ENCODE measurements at places on chromosomes 13 and 19.

- DNase-seq: peak; percentile 66
These were observed 54.6 kb downstream of the ATP11A start for GRCh38 chr13:112744168-112745021.

DNA sequence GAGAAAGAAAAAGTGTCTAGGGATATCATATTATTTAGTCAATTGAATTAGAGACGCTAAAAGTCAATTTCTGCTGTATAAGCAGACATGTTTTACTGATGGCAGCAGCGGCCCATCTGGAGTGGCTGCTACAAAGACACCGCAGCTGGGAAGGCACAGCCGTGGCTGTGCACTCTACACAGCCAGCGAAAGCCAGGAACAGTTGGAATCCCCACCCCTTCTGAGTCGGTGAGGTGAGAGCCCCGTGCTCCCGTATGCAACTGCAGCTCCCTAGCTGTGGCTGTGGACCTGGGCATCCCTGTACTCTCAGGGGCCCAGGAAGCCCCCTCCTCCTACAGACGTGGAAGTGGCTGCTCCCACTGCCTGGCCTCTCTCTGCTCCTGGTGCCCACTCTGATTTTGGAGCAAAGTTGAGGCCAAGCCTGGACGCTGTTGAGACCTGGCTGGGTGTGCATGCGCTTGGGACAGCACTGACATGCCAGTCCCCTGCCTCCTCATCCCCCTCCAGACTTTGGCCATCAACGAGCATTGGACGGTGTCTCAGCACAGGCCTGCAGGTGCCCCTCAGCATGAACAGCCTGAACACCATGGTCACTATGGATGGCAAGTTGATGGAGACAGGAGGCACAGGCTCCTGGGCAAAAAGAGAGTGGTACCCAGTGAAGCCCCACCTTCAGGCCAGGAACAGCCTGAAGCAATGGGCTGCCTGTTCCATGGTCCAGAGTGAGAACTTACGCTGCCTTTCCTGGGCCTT is 944.0 kb upstream of the MIR17HG start:
- DNase-seq: no peak

- no peak for DNase-seq
These were observed 62.0 kb upstream of the C1QTNF9B start for GRCh38 chr13:23959231-23959862.

GRCh38 chr19:51123802-51124201 is 904 bp upstream of the SIGLEC9 start:
- DNase-seq: no peak

GRCh38 chr13:97067017-97067895 is 73.0 kb upstream of the OXGR1 start:
- DNase-seq: peak; percentile 4

GRCh38 chr13:20728579-20729311 is 25.2 kb downstream of the IL17D start:
- peak; percentile 23 for DNase-seq

DNA sequence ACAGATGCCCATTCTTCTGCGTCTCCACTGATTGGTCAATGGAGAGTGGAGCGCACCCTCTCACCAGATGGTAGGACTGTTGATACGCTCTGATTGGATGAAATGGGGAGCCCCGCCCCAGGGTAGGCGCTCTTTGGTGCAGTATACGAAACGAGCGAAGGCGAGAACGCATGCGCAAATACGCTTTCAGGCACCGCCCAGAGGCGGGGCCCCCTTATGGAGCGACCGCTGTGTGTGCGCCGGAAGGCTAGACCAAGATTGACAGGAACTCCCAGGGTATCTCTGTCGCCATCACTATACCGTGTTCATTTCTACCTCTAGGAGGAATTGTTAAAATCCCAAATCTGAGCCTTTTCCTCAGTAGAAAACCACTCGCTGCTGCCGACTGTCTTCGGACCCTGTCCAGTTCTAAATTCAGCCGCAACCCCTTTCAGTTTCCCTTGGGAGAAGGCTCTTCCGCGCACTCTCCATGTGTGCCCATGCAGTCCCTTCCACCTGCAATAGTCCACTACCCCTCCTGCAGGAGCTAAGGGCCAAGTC is 720 bp upstream of the HNRNPL start:
- no peak for DNase-seq

GRCh38 chr13:31920727-31921100 is 110.9 kb upstream of the FRY start:
- DNase-seq: no peak

GRCh38 chr19:40960062-40960685 is 30.9 kb upstream of the CYP2B6 start:
- no peak for DNase-seq

DNA sequence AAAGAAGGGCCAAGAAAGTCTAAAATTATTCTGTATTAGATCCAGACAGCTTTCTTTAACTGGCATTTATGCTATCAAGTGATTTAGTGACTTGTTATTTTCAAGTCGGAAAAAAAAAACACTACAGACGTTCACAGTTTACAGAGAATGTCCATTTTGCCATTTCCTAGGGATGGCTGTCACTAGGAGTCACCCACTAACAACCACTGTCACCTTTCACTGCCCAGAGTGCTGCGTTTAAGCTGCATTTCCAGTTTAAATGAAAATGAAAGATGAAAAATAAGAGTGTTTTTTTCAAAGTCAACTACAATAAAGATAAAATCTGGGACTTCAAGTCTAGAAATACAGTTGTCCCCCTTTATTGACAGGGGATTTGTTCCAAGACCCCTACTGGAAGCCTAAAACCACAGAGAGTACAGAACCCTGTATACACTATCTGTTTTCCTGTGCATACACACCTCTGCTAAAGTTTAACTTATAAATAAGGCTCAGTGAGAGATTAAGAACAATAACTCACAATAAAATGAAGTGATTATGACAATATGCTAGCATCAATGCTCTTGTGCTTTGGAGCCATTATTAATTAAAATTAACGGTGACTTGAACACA is 112.5 kb downstream of the SACS start:
- DNase-seq: no peak

DNA sequence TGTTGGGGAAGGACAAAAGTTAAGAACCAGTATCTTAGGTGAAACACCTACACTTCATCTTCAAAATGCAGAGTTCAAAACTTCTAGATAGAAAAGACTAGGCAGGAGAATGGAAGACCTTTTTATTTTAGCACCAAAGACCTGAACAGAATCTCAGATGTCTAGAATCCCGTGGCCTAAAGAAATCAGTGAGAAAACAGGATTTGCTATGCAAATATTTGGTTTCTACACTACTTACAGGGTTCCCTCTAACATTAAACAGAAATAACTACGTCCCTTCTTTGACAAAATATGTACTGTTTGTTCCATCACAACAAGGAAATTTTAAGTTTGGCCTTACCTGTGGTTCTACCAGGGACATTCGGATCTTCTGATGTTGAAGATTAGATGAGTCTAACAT is 21.5 kb downstream of the DIS3 start:
- no peak for DNase-seq

DNA sequence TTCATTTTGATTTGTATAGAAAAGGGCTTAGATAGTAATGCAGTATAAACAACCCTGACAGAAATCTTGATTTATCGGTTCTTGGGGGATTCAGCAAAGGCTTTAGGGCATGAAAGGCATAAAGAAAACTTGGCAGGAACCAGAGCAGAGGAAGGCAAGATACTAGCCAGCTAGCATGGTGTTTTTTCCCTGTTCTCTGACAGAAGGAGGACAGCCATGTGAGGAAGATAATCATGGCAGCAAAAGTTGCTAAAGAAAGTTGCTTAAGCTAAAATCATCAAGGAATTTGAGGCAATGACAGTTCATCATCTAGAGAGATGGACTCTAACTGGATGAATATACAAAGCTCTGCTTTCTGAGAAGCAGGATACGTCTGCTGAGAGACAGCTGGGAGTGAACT is 294.1 kb downstream of the KCNRG start:
- DNase-seq: no peak
